Ovary (tissue), 10 donors: ENCODE measurements at places on chromosomes 1 and 21. TPM values are rescaled to one million over a fixed set of nuclear protein-coding genes. Genes with fewer than 3 reads are reported as not detected.
A peak's percentile ranks its signal among the peaks of the same experiment; 100 is the strongest.

DNA sequence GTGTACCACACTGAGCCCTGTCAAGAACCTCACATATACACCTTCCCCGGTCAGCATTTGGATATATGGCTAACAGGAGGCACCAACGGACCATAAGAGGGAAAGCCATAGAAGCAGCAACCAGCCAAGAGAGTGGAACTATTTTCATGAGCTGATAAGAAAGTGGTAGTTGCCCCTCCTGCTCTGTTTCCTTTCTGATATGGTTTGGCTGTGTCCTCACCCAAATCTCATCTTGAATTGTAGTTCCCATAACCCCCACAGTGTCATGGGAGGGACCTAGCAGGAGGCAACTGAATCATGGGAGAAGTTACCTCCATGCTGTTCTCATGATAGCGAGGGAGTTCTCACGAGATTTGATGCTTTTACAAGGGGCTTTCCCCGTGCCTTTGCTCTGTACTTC lies 366.1 kb upstream of the DAB1 start:
- no peak for DNase-seq

- peak; percentile 83 for DNase-seq
These were observed 953 bp upstream of the NDUFS2 start for GRCh38 chr1:161200992-161201835.

DNA sequence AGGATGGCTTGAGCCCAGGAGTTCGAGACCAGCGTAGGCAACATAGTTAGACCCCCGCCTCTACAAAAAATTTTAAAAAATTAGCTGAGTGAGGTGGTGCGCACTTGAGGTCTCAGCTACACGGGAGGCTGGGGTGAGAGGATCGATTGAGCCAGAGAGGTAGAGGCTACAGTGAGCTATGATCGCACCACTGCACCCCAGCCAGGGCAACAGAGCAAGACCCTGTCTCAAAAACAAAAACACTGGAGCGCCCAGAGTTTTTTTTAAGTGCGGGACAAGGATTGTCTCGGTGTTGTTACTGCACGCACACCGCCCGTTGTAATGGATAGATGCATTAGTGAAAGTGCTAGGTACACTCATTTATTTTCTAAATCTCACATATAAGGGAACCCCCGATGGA lies 37.1 kb downstream of the PIK3CD start:
- DNase-seq: no peak

GBP3 gene
- 5.0 TPM for polyA plus RNA-seq

PSMD4 gene
- 167 TPM for polyA plus RNA-seq

GRCh38 chr1:243758647-243759046 lies 91.4 kb downstream of the AKT3 start:
- no peak for DNase-seq

- DNase-seq: no peak
These were observed 261.9 kb upstream of the DEPDC1 start for GRCh38 chr1:68758666-68759209.

CAPN9 gene
- not detected for polyA plus RNA-seq

IFNAR2 gene
- 13.8 TPM for polyA plus RNA-seq

DNA sequence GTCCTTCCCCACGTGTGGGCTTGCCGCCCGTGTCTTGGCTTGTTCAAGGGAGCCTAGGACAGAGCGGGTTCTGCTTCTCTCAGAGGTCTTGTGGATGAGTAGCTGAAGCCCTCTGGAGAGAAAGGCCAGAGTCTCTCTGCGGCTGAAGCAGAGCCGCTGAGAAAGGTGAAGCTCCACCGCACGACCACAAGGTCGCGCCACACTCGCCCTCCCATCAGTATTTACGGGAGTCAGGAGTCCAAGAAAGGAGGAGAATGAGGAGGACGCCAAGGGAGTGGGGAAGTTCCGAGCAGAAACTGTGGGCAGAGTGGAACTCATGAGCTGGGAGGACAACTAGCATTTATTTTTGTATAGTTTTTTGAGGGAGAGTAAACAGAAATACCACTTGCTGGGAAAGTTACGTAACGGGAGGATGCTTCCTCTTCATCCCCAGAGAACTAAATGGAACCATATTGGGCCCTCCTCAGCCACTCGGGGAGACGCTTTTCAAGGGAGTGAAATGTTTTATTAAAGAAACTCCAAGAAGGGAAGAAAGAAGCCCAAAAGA lies 51.6 kb upstream of the HAO2 start:
- no peak for DNase-seq
